ENCODE measurements at places on chromosomes 6 and 20.

GRCh38 chr6:153044295-153044694 lies 41.8 kb upstream of the MTRF1L start:
- DNase-seq, result no peak

DNA sequence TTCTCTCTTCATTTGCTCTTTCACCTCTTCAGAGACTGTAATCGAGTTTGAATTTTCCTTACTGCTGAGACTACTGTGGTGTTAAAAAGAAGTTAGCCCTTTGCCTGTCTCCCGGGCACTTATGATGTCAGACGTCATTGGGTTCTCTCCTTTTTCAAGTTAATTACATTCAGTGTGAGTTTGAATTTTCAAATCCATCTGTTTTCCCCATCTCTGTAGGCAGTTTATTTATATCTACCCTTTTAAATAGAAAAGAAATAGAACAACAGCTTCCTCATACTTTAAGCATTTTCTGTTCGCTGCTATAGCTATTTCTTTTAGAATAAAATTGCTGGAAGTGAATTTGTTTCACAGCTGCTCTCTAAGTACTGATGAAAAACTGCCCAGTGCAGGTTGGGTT lies 81.4 kb downstream of the MCHR2 start:
- no peak for DNase-seq

DNA sequence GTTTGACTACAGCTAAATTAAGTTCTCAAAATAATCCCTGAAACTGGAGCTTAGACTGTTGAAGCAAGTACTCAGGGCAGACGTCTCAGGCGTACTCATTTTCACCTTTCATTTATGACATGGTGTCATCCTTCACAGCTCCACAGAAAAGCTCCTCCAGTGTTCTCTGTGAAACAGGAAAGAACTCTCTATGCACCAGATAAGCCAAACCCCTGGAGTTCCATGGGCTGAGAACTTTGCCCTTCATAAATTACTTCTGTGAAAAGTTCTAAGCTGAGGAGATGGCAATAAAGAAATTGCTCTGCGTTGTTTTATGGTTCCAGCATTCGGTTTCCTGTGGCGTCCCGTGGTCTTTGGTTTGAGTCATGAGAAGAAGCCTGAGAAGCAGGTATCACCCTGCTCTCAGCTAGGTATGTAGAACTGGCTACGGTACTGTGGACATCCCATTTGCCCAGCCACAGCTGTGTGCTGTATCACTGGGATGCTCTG lies 20.2 kb upstream of the RREB1 start:
- DNase-seq, result no peak

DNA sequence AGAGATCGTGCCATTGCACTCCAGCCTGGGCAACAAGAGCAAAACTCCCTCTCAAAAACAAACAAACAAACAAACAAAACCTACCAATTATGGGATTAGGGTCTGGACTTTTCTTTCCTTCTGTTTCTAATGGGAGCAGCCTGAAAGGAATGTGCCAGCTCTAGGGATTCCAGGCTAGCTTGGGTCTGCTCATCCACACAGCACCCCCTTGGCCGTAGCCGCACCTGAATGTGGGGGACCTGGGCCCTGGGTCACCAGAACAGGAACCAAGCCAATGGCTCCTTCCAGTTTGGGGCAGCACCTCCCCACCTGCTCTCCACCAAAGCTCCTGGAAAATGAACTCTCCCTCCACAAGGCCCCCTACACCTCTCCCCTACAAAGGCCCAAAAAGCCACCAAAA lies 6.7 kb downstream of the CTSZ start:
- DNase-seq, result no peak

- DNase-seq, result no peak
Measured at GRCh38 chr20:6685626-6686025, 81.9 kb upstream of the BMP2 start.

DNA sequence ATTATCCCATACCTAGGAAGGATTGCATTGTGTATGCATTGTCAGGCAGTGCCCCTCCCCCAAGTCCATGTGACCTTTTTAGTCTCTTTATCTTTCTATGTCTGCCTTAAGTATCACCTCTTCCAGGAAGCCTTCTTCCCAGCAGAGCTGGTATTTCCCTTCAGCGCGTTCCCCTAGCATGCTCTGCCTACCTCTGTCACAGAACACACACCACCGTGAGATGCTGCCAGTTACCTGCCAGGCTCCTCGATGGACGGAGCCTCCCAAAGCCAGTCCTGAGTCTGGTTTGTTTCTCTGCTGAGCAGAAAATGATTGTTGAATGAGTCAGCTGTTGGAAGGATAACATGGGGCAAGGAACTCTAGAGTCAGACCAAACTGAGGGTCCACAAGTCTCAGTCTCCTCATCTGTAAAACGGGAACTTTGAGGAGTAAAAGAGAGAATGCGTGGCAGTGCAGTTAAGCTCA lies 11.3 kb upstream of the ZNF335 start:
- no peak for DNase-seq

DNA sequence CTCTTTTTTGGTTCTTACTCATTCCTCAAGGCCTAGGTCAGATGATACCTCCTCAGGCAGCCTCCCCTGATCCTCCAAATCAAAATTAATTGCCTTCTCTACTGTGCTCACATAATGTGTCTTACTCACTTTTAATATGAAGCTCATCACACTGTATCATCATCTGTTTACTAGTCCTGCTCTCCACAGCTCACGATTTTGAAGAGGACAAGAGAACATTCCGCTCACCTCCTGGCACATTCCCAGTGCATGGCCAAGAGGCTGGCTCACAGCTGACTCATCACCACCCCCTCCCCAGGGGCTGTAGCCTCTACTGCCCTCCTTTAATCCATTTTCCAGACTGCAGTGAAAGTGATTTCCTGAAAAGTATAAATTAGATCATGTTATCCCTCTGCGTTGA lies 133.1 kb downstream of the ALDH8A1 start:
- DNase-seq, result no peak

- no peak for DNase-seq
Measured at GRCh38 chr20:17210983-17211382, 15.9 kb upstream of the PCSK2 start.

DNA sequence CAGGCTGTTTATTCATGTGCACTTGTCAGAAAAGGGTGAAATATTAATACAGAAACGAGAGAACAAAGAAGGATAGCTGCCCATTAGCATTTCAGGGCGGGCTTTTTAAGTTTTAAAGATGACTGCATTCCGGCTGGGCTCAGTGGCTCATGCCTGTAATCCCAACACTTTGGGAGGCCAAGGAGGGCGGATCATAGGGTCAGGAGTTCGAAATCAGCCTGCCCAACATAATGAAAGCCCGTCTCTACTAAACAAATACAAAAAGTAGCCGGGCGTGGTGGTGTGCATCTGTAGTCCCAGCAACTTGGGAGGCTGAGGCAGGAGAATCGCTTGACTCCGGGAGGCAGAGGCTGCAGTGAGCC lies 130.5 kb downstream of the HFE start:
- DNase-seq, result no peak

GRCh38 chr6:89553431-89553830 lies 85.1 kb downstream of the LYRM2 start:
- no peak for DNase-seq

DNA sequence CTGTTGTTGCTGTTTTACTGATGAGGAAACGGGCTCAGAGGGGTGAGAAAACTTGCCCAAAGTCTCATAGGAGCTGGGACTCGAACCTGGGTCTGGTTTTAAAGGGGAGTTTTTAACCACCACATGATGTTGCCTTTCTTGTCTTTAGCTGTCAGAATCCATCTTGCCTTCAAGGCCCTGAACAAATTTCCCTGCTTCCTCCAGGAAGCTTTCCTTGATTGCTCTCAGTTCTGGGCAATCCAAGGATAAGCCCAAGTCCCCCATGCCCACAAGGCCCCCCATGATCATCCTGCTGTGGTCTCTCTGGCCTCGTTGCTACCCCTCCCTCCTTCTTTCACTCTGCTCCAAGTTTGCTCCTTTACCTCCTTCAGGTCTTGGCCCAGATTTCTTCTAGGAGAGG lies 73.5 kb downstream of the CD40 start:
- no peak for DNase-seq

GRCh38 chr6:17923401-17923863 lies 64.0 kb downstream of the KIF13A start:
- no peak for DNase-seq

DNA sequence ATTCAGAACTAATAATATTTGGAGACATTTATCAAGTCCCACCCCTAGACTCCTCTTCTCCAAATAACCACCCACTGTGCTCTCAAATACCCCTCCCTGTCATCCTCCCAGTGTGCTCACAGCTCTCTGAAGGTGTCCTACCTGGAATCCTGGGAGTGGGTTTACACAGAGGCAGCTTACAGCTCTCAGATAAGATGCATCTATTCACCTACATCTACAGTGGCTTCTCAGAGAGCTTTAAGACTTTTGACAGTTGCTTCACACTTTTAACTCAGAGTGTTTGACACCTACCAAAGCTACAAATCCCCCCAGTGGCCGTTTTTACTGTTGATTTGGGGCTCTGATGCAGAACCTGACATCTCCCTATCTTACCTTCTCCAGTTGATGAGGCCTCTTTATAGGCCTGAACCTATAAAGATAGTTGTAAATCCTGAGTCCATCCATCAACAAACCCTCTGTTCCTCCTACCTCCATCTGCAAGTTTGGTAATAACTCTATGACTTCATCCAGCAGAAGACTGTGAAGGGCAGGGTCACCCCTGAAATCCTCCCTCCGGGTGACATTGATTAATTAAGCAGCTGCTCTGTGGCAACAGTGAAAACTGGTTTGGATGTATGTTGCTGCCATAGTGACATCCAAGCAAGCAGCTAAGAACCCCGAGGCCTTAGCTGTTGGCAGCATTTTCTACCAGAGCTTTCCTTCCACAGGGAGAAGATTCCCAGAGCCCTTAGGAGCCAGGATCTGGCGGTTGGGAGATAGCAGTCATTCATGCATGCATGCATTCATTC lies 226.1 kb upstream of the RREB1 start:
- no peak for DNase-seq

DNA sequence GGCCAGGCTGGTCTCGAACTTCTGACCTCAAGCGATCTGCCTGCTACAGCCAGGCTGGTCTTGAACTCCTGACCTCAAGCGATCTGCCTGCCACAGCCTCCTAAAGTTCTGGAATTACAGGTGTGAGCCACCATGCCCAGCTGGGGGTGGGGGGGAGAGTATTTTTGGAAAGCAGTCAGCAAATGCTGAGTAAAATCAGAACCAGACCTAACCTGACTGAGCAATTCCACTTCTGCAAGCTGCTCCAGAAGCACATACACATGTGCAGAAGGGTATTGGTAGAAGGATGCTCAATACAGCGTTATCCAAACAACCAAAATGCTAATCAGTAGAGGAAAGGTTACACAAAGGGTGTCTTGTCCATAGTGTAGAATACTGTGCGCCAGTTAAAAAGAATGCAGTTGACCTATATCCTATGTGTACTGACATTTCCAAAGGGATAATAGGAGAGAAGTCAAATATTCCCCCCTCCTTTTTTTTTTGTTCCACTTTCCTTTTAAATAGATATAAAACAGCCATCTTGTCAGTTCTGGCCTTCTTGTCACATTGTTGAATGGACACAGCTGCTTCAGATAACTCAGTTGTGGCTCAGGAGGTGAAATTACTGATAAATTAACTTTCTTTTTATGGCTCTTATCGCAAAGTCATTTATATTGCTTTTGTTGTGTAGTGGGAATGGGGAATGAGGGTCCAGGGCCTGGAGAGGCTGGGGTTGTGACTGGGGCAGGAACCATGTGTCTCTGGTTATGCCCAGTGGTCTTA lies 74.6 kb downstream of the DTD1 start:
- no peak for DNase-seq

- DNase-seq, result no peak
Measured at GRCh38 chr6:125533710-125534397, 215.6 kb upstream of the HEY2 start.

- no peak for DNase-seq
Measured at GRCh38 chr20:42886801-42887200, 302.9 kb downstream of the PTPRT start.

DNA sequence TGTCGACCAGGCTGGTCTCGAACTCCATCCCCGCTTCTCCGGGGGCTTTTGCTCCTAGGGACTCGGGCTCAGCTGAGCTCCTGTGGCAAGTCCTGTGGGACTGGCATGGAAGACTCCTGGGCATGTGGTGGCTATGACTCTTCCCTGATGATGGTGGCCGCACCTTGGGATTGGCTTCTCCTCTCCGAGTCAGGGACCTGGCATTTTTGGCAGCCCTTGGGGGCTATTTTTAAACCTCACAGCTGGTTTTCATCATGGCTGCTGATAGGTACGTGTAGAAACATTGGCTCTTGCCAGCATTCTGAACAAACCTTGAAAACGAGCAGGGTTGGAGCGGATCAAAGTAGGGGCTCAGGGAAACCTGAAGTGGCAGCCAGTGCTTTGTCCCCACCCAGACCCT lies 54.1 kb downstream of the RBM38 start:
- no peak for DNase-seq

DNA sequence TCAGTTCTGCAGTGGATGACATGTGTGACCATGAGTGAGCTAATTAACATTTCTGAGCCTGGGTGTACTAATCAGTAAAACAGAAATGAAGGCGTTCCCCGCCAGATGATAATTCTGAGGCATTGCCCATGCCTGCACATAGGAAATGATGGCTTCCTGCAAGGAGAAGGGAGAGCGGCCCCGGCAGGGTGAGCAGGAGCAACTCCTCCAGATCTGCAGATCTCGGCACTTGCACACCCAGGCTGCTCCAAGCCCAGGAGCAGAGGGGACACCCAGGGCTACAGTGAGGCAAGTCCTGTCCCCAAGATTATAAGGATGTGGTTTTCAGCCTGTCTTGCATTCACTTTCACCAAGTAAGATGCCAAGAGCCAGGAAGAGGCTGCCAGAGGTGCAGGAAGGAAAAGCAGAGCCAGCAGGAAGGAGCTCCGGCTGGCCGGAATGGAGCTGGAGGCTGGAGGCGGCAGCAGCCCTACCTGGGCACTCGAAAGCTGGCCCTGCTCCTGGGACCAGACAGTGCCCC lies 177.5 kb upstream of the CST7 start:
- DNase-seq, result no peak

DNA sequence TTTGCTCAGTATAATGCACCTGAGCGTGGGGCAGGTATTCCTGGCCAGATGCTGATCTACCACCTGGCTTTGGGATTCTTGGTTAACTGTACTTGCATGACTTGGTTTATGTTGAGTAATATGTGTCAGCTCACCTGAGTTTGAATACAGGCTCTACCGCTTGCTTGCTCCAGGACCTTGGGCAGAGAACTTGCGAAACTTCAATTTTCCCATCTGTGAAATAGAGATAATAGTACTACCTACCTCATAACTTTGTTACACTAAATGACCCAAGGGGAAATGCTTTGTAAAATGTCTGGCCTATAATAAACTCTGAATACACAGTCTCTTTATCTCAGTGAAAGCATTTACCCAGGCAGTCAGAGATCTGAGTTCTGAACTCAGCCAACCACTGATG lies 51.8 kb downstream of the SCAND1 start:
- no peak for DNase-seq

GRCh38 chr6:144179828-144180227 lies 29.5 kb downstream of the STX11 start:
- no peak for DNase-seq

GRCh38 chr6:27924179-27924578 lies 12.0 kb upstream of the OR2B2 start:
- DNase-seq, result no peak

Measured in HCT116 (cell line).